ENCODE measurements at places on chromosomes 6 and 20. TPM values are rescaled to one million over a fixed set of nuclear protein-coding genes. Genes with fewer than 3 reads are reported as not detected.

- H3K4me3 ChIP-seq, result peak overlapping the region; percentile 43
- peak overlapping the region; percentile 45 for H3K27ac ChIP-seq
- peaks cover 88% of the 10 kb centered on the region for H3K27me3 ChIP-seq
Measured at GRCh38 chr20:38728191-38728781, 4.0 kb downstream of the SLC32A1 start.

- DNase-seq, result peak; percentile 87
- peak overlapping the region; percentile 100 for H3K27ac ChIP-seq
- peaks cover 93% of the 10 kb centered on the region for H3K4me1 ChIP-seq
- no peaks in the 10 kb centered on the region for H3K27me3 ChIP-seq
- peaks cover 41% of the 10 kb centered on the region for H3K36me3 ChIP-seq
- H3K4me3 ChIP-seq, result peak overlapping the region; percentile 78
Measured at GRCh38 chr6:36120539-36120938, 9.8 kb upstream of the MAPK13 start.

GRCh38 chr20:650281-650680 is 2.7 kb downstream of the SRXN1 start:
- H3K4me3 ChIP-seq, result no peak overlapping the region
- peak overlapping the region; percentile 1 for H3K27ac ChIP-seq
- H3K27me3 ChIP-seq, result peaks cover 2% of the 10 kb centered on the region
- H3K4me1 ChIP-seq, result peaks cover 33% of the 10 kb centered on the region

DNA sequence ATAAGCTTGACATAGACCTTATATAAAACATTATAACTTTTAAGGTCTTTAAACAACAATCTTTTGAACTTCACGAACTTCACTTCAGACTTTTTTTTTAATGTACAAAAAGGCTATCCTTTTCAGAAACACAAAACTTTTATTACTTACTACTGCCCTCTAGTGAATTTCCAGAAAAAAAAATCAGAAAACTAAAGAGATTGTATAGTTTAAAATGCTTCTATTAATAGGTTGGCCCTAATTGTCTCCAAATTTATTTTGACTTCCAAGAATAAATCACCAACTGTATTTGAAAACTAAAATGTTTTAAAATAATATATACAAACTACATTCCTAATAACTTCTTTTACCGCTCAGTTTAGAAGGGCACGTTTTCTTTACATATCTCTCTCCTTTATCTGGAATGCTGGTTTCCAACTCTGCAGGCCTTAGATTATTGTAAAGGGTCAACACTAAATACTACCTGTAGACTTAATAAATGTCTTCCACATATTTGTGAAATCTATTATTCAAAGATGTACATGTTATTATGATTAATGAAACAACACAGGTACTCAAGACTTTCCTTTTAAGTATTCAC is 66.8 kb downstream of the LMBRD1 start:
- H3K27ac ChIP-seq, result no peak overlapping the region
- H3K4me1 ChIP-seq, result no peaks in the 10 kb centered on the region
- no peaks in the 10 kb centered on the region for H3K27me3 ChIP-seq
- no peak overlapping the region for H3K4me3 ChIP-seq
- DNase-seq, result no peak
- H3K36me3 ChIP-seq, result peaks cover 11% of the 10 kb centered on the region

Gene NMBR
- not detected for total RNA-seq

GRCh38 chr6:71345476-71346333 is 57.1 kb downstream of the OGFRL1 start:
- no peaks in the 10 kb centered on the region for H3K36me3 ChIP-seq
- H3K27ac ChIP-seq, result no peak overlapping the region
- no peaks in the 10 kb centered on the region for H3K4me1 ChIP-seq
- no peak for DNase-seq
- H3K27me3 ChIP-seq, result peaks cover 9% of the 10 kb centered on the region

DNA sequence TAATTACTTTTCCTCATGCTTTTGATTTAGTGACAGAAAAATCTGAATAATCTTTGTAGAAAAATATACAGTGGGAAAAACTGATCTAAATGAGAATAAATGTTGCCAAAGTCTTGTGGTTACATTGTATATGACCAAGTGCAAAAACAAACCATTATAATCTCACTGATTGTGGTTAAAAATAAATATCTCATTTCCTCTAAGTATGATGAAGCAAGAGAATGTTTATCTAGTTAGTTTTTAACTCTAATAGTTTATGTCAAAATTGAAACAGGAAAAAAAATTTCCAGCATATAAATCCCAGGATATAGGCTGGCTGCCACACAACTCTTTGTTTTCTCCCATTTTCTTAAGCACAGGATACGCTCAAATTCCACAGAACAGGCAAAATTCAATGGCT is 392.7 kb upstream of the ID4 start:
- H3K27ac ChIP-seq, result no peak overlapping the region
- H3K4me3 ChIP-seq, result no peak overlapping the region
- no peak for DNase-seq
- no peaks in the 10 kb centered on the region for H3K36me3 ChIP-seq

GRCh38 chr20:2387580-2387979 is 6.9 kb downstream of the TGM6 start:
- DNase-seq, result no peak
- H3K36me3 ChIP-seq, result no peaks in the 10 kb centered on the region
- no peak overlapping the region for H3K4me3 ChIP-seq
- H3K27ac ChIP-seq, result no peak overlapping the region

Gene PRPH2
- not detected for total RNA-seq

GRCh38 chr6:1001655-1002349 is 308.9 kb upstream of the EXOC2 start:
- H3K4me3 ChIP-seq, result no peak overlapping the region
- no peak for DNase-seq
- H3K4me1 ChIP-seq, result no peaks in the 10 kb centered on the region
- H3K36me3 ChIP-seq, result no peaks in the 10 kb centered on the region
- H3K27me3 ChIP-seq, result peaks cover 5% of the 10 kb centered on the region
- no peak overlapping the region for H3K27ac ChIP-seq

GRCh38 chr6:88378639-88379038 is 212.5 kb upstream of the CNR1 start:
- H3K4me3 ChIP-seq, result no peak overlapping the region
- no peaks in the 10 kb centered on the region for H3K36me3 ChIP-seq
- H3K27ac ChIP-seq, result no peak overlapping the region
- H3K4me1 ChIP-seq, result no peaks in the 10 kb centered on the region

- H3K27ac ChIP-seq, result no peak overlapping the region
- H3K4me1 ChIP-seq, result no peaks in the 10 kb centered on the region
- no peaks in the 10 kb centered on the region for H3K36me3 ChIP-seq
- no peak for DNase-seq
- H3K4me3 ChIP-seq, result no peak overlapping the region
- no peaks in the 10 kb centered on the region for H3K27me3 ChIP-seq
Measured at GRCh38 chr6:168086616-168087015, 7.6 kb upstream of the FRMD1 start.

DNA sequence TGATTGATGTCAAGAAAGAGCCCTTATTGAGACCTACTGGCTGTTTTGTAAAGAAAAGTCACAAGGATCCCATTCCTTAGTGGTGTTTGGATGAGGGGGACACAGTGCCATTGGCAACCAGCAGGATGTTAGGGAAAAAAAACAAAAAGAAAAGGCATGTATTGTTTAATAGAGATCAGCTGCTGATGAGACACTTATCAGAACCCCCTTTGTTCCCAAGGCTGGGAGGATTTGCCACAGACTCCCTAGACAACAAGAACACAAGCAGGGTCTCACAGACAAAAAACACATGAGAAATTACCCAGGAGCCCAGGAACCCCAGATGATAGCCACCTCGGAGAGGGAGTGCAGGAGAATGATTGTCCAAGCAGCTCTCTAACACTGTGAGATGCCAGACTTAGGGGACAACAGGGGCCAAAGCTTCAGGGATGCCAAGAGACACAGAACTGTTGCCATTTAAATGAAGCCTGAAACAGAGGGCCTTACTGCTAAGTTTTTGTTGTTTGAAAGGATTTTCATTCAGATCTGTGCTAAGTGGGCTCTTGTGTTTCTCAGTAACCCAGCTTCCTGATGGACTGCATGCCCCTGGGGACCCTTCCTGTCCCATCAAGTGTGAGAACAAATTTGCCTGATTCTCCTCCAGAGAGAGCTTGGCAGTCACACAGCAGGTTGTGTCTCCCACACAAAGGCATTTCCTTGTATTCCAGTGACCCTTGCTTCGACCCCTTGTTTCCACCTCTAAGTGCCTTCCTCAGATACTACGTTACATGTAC is 48.7 kb upstream of the HEY2 start:
- H3K27me3 ChIP-seq, result peaks cover 16% of the 10 kb centered on the region
- H3K4me3 ChIP-seq, result no peak overlapping the region
- H3K4me1 ChIP-seq, result no peaks in the 10 kb centered on the region
